T follicular helper cell (primary cell): ENCODE measurements at places on chromosomes 12 and 14.
A peak's percentile ranks its signal among the peaks of the same experiment; 100 is the strongest.

DNA sequence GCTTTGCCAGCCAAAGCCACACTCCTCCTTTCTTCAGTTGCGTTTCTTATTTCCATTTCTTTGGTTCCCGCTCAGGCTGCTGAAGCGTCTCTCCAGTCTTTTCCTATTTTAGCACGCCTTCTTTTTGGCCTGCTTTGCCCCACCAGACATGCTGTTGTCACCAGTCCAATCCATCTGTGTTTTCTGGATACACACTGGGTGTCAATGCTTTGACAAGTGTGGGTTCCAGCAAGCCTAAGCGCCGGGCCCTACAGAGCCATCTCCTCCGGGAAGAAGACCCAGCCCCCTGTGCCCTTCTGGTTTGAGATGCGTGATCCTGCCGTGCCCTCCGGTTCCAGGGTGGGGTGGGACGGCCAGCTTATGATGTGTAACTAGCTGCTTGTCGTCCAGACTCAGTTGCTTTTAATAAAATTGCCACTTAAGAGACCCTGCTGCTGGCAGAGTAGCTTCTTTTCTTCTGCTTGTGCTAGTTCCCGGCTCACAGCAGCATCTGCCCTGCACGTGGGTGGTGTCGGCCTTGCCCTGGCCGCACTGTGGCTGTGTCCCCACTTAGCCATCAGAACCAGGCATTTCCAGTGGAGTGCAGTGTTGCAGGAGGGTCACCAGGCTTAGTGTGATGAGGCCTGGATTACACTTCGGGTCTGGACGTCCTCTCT lies 29.7 kb downstream of the EML1 start:
- DNase-seq: no peak

GRCh38 chr12:106552228-106552627 lies 30.6 kb upstream of the RFX4 start:
- DNase-seq: no peak

DNA sequence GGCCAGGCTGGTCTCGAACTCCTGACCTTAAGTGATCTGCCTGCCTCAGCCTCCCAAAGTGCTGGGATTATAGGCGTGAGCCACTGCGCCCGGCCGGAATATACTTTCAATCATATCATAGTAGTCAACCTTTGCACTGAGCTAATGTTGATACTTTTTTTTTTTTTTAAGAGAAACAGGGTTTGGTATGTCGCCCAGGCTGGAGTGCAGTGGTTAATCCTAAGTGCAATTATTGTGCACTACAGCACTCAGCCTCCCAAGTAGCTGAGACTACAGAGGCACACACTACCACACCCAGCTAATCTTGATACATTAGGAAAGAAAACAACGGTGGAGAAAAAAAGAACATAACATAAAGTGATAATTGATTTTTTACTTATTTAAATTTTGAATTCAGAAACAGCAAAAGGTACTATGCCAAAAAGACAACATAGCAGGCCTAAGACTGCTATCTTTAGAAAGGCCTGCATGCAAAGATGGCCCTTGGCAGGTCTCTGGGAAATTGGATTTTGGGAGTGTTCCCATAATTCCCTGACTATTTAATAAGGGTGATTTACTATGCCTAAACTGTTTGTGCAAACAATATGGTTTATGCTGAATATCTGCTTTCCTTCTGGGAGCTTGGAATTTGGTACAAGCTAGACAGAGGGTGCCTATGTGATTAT lies 15.5 kb downstream of the BTBD7 start:
- no peak for DNase-seq

- DNase-seq: no peak
These were observed 2.5 kb downstream of the AHNAK2 start for GRCh38 chr14:104975481-104976197.

DNA sequence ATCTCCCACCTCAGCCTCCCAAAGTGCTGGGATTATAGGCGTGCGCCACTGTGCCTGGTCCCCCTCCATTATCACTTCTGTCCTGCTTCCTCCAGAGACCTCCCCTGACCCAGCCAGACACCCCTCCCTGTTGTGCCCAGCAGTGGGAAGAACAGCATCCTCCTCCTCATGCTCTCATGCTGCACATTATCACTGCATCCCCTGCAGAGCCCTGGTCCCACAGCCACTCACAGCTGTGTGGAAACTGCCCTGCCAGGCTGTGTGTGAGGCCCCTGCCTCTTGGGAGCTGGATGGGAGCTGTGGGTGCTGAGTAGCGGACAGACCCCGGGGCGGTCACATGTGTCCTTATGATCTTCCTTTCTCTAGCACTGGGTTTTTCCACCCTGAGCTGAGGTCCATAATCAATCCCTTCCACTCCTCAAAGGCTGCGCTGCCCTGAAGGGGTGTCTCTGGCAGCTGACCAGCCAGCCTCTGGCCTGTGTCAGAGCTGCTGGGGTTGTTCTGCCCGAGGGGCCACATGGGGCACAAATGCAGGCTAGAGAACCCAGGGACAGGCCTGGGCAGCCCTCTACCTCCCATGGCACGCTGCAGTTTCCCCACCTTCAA lies 9.2 kb downstream of the HIP1R start:
- no peak for DNase-seq

DNA sequence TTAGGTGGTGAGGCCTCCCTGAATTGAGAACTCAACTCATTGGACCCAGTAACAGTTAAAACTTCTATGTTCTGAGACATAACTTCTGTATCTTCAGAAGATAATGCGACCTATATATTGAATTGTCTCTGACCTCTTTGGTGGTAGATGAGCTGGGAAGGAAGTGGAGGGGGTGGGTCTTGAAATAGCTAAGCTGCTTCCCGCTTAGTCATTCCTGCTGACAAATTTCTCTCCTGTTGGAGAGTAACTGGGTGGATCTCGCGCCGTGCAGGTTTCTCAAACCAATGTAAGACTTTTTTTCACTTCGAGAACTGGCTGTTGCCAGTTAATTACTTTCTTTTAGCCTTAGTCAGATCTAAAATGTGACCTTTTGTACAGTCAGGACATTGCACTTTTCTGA lies 100.8 kb downstream of the PPHLN1 start:
- no peak for DNase-seq

- DNase-seq: no peak
These were observed 37.0 kb downstream of the LIMA1 start for GRCh38 chr12:50246197-50246865.

DNA sequence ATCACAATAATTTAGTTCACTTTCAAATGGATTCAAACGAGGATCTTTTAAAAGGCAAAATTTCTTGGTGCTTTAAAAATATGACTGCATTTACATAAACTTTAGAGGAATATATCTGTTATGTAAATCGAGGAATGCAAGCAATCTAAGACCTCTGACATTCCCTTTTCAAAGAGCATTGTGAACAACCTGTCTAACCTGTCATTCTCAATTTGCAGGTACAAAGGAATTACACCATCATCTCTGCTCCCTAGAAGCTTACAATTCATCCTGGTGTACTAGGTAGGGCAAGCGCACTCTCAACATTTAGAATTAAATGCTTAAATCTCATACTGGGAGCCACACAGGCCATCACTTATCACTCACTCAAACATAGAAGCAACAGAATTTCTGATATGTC lies 35.6 kb downstream of the BMP4 start:
- DNase-seq: no peak

DNA sequence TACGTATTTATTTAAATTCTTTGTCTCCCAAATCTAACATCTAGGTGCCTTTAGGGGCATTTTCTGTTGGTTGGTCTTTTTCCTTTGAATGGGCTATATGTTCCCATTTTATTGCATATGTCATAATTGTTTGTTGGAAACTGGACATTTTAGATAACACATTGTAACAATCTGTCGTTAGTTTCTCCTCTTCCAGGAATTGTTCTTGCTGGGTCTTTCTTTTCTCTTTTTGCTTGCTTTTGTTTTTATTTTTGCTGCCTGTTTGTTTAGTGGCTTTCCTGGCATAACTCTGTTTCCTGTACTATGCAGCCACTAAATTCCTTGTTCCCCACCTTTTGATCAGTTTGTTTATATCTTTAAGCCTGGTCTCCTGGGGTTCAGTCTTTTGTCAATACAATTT lies 244.3 kb upstream of the RTL1 start:
- DNase-seq: no peak

GRCh38 chr12:43428088-43428600 lies 123.9 kb downstream of the ADAMTS20 start:
- no peak for DNase-seq

GRCh38 chr14:61573321-61573720 lies 122.0 kb upstream of the HIF1A start:
- DNase-seq: no peak

- no peak for DNase-seq
These were observed 18.6 kb downstream of the PEX5 start for GRCh38 chr12:7207866-7208625.

DNA sequence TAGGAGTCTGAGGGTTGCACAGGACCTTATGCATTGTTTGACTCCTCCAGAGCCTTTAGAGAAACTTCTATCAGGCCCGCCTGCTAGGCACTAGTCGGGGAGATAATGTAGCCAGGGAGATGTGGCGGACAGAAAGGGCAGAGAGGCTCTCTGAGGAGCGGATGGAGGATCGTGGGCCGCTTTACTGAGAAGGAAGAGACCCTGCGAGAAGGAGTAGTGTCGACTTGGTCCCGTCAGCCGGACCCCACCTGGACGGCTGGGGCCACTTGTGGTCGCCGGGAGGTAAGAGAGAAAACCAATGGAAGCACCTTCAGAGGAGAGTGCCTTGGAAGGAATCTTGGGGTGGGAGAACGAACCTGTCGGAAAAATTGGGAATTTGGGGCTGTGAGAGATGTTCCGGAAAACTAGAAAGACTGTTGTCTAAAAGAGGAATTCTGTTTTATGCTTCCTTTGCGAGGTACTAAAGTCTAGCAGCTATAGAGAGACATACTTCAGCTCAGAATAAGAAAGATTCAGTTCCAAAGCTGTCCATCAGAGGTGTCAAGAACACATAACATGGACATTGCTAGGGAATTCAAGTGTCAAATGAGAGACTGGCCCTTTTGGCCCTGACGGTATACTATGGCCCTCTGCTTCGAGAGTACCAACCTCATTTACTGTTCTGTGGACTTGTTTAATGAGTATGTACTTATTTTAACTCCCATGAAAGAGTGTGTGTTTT lies 660 bp upstream of the MCRS1 start:
- DNase-seq: no peak

- DNase-seq: no peak
These were observed 96.2 kb upstream of the PTPRB start for GRCh38 chr12:70733385-70733784.

DNA sequence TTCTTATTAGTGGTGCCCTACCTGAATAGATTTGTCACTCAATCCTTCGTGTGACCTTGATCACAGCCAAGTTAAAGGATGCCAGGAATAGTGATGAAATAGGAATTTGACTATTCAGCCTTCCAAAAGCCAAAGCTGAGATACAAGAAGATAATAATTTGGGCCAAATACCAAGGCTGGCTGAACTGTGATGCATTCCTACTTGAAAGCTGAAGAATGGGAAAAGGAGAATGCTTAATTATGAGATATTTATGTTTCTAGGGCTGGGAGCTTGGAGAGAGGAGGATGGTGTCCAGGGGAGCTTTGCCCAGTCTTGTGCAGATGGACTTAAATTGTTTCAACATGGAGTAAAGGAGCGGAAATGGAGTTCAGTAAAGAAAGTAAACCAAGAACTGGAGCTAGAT lies 5.2 kb downstream of the RNASE7 start:
- DNase-seq: no peak

DNA sequence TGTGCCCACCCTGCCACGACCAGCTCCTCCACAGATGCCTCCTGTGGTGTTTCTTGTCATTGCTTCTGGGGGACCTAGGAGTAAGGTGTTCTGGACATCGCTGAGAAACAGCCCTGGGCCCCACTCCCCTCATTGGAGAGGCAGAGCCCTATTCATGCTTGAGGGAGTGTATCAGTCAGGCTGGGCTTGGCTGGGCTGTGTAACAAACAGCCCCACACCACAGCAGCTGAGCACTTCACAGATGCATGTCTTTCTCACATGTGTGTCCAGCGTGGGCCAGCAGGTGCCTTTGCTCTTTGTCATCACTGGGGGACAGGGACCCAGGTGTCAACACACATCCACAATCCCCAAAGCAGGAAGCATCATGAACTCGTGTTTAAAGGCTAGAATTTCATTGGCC lies 65.1 kb upstream of the FBRSL1 start:
- DNase-seq: no peak

DNA sequence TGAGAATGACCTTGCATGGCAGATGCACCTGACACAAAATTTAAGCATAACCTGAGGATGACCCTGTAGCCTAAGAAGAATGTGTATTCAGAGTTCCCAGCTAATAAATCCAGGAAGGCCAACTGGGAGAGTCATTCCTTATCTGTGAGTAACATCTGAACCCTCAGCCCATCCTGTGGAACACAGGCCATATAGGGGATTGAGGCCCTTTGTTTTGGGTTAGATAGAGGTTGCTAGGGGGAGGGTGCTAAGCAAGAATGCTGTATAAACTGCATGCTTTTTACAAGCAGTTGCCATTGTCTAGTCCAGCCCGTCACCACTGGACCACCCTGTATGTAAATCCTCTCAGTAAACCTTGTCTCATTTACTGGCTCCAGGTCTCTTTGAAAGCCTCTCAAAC lies 77.0 kb downstream of the BICD1 start:
- DNase-seq: no peak

- no peak for DNase-seq
These were observed 13.3 kb upstream of the TCL1A start for GRCh38 chr14:95727056-95727700.

DNA sequence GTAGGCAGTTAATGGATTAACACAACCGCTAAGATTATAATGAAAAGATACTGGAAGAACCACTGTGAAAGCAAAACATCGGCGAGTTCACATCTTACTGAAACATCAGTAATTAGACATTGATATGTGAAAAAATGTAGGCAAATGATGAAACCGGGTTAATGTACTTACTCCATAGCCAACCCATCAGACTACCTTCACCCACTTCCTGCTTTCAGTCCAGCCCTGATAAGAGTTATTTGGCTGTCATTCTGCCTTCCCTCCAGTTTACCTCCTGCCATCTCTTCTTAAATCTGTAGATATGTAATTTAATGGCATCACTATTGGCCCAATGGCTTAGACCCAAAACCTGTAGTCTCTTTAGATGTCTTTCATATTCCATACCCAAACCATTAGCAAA lies 46.0 kb upstream of the LGR5 start:
- DNase-seq: no peak

- DNase-seq: peak; percentile 78
These were observed 57.9 kb downstream of the PPP2R5C start for GRCh38 chr14:101819251-101819990.

DNA sequence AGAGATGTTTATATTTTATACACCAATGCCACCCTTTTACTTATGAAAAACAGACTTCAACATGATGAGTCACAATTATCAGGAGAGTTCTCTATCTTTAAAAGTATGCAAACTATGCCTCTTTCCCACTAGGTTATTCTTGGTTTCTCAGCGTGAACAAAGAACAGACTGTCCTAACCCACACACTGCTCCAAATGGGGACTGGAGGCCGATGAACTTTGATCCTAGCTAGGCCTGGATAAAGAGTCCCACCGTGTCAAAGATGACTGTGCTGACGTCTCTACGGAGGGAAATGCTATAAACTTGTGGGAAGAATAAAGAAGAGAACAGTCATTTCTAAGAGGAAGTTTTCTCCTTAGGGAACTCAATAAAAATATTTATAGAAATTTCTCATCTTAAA lies 160.1 kb downstream of the EPS8 start:
- DNase-seq: no peak

GRCh38 chr12:119159844-119160243 lies 18.9 kb upstream of the HSPB8 start:
- DNase-seq: no peak
